ENCODE measurements at places on chromosomes 1 and 21. TPM values are rescaled to one million over a fixed set of nuclear protein-coding genes. Genes with fewer than 3 reads are reported as not detected.

GRCh38 chr1:168235548-168235885 lies 9.7 kb downstream of the SFT2D2 start:
- no peak for DNase-seq
- H3K27me3 ChIP-seq, result no peaks in the 10 kb centered on the region
- peaks cover 10% of the 10 kb centered on the region for H3K4me1 ChIP-seq
- no peak overlapping the region for H3K4me3 ChIP-seq
- H3K27ac ChIP-seq, result peak overlapping the region; percentile 39

- no peaks in the 10 kb centered on the region for H3K36me3 ChIP-seq
- H3K4me3 ChIP-seq, result no peak within 1 kb of the TSS
- no peaks in the 10 kb centered on the region for H3K4me1 ChIP-seq
- no peak for DNase-seq
These were observed at the start of gene LCE3D for GRCh38 chr1:152580433-152580832. LCE3D (minus strand) TSS chr1:152580516; CDS start chr1:152579936, 580 bp downstream.

- no peak overlapping the region for H3K27ac ChIP-seq
- H3K27me3 ChIP-seq, result no peaks in the 10 kb centered on the region
- peaks cover 40% of the 10 kb centered on the region for H3K4me1 ChIP-seq
- no peak for DNase-seq
- H3K4me3 ChIP-seq, result no peak overlapping the region
These were observed 19.8 kb downstream of the SLC25A33 start for GRCh38 chr1:9558946-9559545.

DNA sequence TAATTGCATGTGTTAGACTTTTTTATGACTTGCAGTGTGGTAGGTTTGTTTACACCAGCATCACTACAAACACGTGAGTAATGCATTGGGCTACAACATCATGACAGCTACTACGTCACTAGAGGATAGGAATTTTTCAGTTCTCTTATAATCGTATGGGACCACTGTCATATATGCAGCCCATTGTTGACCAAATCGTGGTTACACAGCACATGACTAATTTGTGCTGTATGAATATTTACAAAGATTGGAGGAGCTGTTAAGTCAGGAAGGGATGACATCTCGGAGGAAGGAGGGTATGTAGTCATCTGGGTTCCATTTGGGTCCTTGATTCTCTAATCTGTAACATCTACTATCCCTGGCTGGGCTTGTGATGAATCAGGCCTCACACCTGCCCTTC lies 270.9 kb downstream of the TNR start:
- H3K4me1 ChIP-seq, result no peaks in the 10 kb centered on the region

DNA sequence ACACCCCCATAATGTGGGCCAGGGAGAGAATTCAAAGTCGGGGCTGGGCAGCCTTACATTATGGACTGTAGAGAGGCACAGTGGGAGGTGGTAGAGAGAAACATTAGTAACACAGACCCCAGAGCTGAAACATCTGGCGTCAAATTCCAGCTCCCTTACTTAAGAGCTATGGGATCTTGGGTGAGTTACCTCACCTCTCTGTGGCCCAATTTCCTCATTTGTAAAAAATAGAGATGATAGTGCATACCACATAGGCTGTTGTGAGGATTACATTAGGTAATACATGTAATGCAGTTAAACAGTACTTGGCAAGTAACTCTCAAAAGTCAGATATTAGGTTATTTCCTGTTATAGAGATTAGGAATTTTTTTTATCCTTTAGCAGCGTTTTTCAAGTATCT lies 160.5 kb upstream of the KIAA0040 start:
- DNase-seq, result no peak
- no peaks in the 10 kb centered on the region for H3K4me1 ChIP-seq
- no peaks in the 10 kb centered on the region for H3K36me3 ChIP-seq
- H3K27me3 ChIP-seq, result no peaks in the 10 kb centered on the region
- no peak overlapping the region for H3K4me3 ChIP-seq

The SYNC gene
- polyA plus RNA-seq, result 3.2 TPM

All from left lung (tissue), 14 donors.